ENCODE measurements at places on chromosomes 7 and 10.

DNA sequence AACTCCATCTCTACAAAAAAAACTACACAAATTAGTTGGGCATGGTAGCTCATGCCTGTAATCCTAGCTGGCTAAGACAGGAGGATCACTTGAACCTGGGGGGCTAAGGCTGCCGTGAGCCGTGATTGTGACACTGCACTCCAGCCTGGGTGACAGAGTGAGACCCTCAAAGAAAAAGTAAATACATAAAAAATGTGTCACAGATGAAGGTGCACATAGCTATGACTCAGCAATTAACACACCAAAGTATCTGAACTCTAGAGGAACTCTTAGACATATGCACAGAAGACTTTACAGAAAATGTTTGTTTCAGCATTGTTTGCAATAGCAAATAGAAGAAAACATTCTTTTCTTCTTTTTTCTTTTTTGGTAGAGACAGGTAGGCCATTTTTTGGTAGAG lies 8.3 kb downstream of the C10orf62 start:
- no peak for DNase-seq

DNA sequence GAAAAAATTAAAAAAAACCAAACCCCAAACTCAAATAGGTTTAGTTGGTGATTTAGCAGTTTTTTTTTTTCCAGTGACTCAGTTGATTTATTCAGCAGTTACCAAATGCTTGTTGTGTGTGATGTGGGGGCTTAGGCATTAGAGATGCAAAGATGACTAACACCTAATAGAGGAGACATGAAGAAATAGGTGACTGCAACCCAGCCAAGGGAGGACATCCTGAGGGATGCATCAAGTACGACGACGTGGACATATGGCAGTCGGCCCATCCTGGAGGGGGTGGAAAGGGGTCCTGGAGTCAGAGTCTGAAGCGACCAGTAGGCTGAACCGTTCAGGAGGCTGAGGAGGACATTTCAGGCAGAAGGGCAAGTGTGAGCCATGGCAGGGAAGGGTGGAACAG lies 35.5 kb downstream of the LRMDA start:
- no peak for DNase-seq

GRCh38 chr10:5469353-5470061 lies 29.9 kb downstream of the CALML5 start:
- DNase-seq = no peak

DNA sequence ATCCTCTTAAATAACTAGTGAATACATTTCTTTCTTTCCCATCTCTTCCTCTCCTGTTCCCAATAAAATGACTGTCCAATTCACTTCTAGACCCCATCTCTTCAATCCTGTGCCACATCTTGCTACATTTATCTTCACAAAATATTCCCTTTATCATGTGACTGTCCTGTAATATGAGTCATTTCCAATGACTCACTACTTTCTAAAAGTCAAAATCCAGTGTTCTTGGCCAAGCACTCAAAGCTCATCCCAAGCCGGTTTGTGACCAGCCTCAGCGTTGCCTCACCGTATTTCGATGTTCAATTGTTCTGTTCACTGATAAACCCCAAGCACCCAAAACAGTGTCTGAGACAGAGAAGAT lies 104.7 kb downstream of the PARD3 start:
- DNase-seq = no peak

- DNase-seq = no peak
Observed at GRCh38 chr10:113340282-113340681, 212.6 kb upstream of the HABP2 start.

- DNase-seq = no peak
Observed at GRCh38 chr10:95389982-95390381, 99.2 kb upstream of the PDLIM1 start.

- DNase-seq = no peak
Observed at GRCh38 chr10:33240931-33241330, 93.5 kb downstream of the NRP1 start.

- DNase-seq = no peak
Observed at GRCh38 chr10:112335111-112335867, 38.6 kb upstream of the ACSL5 start.

GRCh38 chr10:102501201-102502028 lies 1.1 kb downstream of the ACTR1A start:
- DNase-seq = no peak

- DNase-seq = no peak
Observed at GRCh38 chr10:56449770-56450169, 88.7 kb upstream of the ZWINT start.

DNA sequence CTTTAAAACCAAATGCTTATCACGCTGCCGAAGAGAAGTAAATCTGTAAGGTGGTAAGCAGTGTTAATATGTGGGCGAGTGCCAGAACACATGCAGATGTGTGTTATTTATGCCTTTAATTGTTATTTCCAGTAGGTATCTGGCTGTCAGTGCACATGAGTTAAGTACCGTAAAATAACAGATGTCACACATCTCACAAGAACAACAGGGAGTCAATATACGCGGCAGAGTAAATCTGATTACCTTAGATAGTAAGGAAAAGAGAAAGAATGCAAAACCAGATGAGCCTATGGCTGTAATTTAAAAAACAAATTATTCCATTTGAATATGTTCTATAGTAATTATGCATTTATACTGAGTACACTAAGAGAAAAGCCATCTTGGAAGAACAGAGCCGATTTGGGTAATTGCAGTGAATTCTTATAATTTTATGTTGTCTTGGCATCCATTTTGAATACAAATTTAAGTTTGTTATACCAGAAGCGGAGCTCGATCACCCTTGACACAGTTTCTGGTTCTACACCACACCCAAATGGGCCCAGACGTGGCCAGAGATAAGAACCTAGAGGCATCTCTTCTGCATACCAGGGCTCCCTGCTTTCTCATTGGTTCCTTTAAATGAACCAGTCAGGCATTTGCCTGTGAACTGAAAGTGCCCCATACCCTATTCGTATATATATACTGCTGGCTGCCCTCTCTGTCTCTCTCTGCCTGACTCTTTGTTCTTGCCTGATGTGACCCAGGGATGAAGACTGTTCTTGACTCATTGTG lies 34.8 kb downstream of the DNAJB9 start:
- DNase-seq = no peak

DNA sequence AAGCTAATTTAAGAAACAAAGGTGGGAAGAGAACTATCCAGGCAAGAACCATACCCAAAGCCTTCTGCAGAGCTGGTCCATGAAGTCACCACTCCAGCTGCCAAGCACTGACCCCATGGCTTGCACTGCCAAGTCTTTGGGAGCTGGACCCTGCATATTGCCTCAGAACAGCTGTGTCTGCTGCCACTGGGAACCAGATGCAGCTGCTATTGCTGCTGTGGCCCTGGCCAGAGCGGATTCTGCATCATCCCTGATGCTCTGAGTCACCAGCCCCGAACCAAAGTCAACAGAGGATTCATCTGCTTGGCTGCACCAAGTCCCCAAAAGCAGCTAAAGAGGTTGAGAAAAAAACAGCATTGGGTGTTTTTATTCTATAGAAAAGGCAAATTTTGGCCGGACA lies 39.2 kb upstream of the GSAP start:
- no peak for DNase-seq

DNA sequence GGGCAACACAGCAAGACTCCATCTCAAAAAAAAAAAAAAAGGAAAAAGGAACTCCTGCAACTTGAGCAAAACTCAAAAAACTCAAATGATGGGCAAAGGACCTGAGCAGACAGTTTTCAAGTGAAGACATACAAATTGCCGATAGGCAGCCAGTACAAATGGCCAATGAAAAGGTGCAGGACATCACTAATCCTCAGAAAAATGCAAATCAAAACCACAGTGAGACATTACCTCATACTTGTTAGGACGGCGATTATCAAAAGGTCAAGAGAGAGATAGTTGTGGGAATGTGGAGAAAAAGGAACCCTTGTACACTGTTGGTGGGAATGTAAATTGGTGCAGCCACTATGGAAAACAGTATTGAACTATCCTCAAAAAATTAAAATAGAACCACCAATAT lies 16.8 kb downstream of the SVOPL start:
- no peak for DNase-seq

- DNase-seq = no peak
Observed at GRCh38 chr10:131337741-131338140, 26.2 kb upstream of the TCERG1L start.

- DNase-seq = no peak
Observed at GRCh38 chr10:20200758-20201157, 384.5 kb downstream of the PLXDC2 start.

GRCh38 chr10:93951905-93952304 lies 41.8 kb upstream of the PLCE1 start:
- no peak for DNase-seq

- DNase-seq = no peak
Observed at GRCh38 chr10:126242397-126243260, 145.6 kb downstream of the ADAM12 start.

- DNase-seq = no peak
Observed at GRCh38 chr10:119862524-119862923, 10.1 kb downstream of the MCMBP start.

- no peak for DNase-seq
Observed at GRCh38 chr10:1287487-1287886, 231.3 kb downstream of the WDR37 start.

DNA sequence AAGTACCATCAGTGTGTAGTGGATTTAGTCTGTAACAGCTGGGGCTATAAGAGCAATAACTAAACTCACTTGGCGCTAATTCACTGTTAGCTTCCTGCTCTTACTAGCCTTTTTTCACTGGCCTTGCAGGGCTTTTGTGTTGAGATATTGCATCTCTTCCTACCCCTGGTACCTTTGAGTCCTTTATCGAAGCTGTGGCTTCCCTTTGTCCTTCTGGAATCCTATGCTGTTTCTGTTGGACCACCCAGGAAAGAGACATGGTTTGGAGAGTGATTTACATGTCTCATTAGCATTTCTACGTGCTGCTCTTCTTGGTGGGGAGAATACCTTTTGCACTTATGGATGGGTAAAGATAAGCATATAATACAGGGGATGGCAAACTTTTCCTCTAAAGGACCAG lies 103.8 kb downstream of the MLLT10 start:
- no peak for DNase-seq

DNA sequence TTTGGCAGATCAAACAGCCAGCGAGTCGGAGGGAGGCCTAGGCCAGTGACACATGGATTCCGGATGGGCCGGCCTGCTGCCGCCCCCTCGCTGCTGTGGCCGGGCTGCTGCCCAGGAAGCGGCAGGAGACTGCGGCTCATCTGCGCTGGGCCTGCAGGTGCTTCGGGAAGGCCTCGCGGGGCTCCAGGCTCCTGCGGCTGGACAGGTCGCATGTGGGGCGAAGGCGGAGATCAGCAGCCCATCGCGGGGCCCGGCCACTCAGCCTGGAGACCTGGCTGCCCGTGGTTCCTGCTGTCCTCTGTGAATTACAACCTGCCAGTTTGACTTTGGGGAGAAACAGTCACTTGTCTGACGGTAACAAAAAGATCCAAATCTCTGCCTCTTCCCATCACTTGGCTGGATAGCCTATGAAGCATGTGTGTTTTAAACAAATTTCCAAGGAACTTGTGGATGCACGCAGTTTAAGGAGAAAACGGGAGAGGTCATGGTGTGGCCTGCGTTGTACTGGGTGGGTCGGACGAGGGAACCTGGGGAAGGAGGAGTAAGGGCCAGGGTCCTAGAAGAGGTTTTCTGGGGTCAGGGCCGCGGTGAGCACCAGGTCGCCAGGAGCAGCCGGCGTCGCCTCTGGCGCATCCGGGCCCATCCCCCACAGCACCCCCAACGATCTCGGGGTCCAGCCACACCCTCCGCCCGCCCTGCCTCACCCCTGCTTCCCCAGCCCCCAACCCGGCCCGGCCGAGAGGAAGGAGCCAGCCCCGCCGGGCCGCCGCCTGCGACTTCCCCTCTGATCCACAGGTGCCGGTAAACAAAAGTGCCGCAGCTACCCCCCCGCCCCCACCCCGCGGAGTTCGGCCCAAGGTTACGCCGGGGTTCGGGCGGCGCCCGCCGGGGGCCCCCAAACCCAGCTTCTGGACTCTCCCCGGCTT lies 1.6 kb downstream of the SPOCK2 start:
- DNase-seq = peak; percentile 64

DNA sequence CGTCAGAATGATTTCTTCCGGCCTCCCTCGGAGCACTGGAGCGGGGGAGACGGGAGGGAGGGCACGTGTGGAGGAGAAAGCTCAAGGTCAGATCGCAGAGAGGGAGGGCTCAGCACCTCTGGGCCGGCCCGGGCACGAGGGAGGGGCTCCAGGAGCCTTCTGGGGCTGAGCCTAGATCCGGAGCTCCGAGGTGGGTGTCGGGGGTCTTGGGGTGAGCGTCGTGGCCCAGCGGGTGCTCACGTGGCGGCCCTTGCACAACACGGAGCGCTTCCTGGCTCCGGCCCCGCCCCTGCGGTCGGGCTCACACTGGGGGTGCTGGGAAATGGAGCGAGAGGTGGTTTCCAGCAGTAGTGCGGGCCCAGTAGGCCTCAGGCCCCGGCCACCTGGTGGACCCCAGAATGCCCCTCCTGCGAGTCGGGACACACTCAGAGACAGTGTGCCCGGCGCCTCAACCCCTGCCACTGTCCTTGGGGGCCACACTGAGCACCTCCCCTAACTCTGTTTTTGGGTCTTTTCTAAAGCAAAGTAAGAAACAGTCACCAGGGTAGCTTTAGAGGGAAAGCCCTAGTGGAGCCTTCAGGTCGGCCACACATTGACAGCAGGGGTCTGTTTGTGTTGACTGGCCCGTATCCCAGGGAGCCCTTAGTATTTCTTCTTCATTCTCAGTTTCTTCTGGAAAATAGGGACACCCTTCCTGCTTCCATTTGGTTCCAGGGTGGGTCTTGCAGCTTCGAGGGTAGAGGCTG lies 798 bp downstream of the PPIF start:
- DNase-seq = peak; percentile 50

DNA sequence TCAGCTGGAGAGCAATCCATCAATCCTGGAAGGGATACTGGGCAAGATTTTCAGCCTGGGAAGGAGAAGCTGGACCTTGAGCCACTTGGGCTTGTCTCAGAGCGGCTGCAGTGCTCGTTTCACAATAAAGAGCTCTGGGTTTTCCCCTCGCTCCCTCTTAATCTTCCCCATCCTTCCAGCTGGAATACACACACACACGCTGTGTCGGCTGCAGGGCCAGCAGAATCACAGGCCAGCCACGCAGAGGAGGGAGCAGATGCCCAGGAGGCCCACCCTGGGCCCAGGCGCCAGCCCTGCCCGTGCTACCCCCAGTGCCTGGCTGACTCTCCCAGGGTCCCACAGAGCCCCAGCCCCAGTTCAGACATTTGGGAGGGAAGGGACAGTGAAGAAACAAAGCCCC lies 255.1 kb downstream of the TNS3 start:
- no peak for DNase-seq

Data from stimulated activated CD4-positive, alpha-beta T cell treated with anti-CD3 and anti-CD28 coated beads, TNF-alpha, amount 100 ng/mL, for 24 hours (primary cell).